ENCODE measurements at places on chromosomes 5 and 9.

DNA sequence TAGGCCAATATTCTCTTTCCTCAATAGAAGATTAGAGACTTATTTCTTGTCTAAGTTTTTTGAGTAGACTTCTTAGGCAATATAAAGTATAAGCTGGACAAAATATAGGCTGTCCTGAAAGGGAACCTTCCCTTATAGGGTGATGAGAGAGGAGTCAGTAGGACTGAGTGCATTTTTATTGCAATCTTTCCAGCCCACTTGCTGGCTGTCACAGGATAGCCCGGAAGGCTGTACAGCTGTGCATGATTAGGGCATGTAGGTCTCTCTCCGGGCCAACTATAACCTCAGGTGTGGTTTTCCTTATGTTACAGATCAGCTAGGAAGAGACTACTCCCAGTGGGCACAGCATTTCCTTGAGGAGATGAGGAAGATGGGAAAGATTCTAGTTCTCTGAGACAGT lies 159.8 kb upstream of the MEF2C start:
- DNase-seq, result no peak

GRCh38 chr5:145574889-145575573 lies 260.1 kb downstream of the PRELID2 start:
- DNase-seq, result no peak

DNA sequence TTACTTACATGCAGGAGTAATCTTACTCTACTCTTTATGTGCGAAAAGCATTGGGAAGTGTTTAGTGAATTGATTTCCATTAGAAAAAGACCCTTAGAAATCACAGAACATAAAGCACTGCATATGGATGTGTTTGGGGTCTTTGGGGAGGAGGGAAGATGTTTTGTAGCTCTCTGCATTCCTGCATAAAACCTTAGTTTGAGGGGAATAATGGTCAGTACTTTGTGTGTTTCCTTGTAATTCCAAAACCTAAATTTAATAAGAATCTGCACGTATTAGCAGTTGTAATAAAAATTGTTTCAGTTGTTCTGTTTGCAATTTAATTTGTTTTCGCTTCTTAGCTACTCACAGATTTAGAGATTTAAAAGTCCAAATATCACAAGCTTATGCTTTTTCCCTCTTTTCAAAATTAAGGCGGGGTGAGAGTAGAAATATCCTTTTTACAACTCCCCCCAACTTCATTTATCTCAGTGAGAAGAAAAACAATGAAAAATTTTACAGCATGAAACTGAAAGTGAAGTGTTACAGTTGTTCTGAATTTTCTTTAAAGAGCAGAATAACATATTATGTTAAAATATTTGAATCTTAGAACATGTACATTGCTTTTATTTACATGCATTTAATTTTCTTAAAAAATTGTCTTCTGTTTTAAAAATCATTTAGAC lies 143.8 kb downstream of the SMARCA2 start:
- no peak for DNase-seq

- DNase-seq, result peak; percentile 64
These were observed 25.7 kb downstream of the FAM170A start for GRCh38 chr5:119655061-119655460.

- DNase-seq, result no peak
These were observed 257.6 kb downstream of the FAM114A2 start for GRCh38 chr5:153780876-153781705.

DNA sequence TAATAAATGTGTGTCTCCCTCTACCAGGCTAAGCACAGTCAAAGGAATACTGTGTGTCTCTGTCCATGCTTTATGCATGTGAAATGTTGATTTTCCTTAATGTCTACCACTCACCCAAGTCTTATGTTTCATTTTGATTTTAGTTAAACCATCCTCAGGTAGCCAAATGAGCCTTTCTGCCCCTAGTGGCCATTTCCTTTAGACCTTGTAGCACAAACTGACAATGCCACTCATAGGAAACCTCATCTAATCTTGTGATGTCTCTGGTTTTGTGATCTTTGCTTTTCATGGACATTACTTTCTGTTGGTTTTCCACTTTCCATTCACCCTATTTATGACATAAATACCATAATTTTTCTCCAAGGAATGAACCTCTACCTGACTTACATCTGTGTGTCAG lies 820.8 kb downstream of the MAT2B start:
- DNase-seq, result no peak

DNA sequence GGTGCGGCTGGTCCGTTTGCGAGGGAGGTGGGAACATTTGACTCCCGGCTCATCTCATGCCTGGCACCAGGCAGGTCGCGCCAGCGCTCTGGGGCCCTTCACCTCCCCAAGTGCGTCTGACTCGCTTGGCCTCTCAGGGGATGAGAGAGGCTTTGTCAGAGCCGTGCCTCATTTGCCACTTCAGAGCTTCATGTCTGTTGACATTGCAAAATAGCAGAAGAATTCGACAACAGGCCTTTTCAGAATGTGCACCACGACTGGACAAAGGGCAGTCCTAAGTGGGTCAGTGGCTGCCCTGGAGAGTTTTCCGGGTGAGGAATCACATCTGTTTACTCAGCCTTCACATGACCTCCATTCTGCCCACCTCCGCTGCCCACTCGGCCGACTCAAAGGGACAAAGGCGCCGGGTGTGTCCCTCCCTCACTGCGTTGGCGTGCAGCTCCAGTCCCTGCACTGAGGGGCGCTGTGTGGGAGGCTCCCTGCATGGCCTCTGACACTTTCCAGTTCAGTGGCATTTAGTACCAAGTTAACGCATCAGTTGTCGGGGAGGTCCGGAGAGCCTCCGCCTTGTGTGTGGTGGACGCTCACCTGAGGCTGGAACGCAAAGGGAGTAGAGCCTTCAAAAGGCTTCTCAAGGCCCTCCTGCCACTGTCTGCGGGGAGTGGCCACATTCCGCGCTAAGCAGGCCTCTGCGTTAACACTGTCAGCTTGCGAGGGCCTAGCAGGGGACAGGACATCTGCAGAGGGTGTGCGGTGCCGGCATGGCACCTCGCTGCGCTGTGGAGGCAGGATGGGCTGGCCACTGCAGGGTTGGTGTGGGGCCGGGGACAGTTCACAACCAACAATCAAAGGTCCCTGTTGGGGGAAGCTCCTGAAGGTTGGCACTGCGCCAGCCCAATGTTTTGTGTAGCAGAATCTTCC lies 171.5 kb downstream of the NXNL2 start:
- no peak for DNase-seq

GRCh38 chr5:146588331-146589027 lies 72.5 kb upstream of the GPR151 start:
- no peak for DNase-seq

GRCh38 chr9:1591310-1591709 lies 423.8 kb upstream of the SMARCA2 start:
- no peak for DNase-seq

- DNase-seq, result no peak
These were observed 450 bp downstream of the GPBP1 start for GRCh38 chr5:57174128-57174889.
